ENCODE measurements at places on chromosomes 7 and 10.
A peak's percentile ranks its signal among the peaks of the same experiment; 100 is the strongest.

GRCh38 chr7:82567356-82567755 is 123.8 kb upstream of the CACNA2D1 start:
- no peak for DNase-seq

- no peak for DNase-seq
Measured at GRCh38 chr10:118028619-118029018, 18.1 kb downstream of the RAB11FIP2 start.

DNA sequence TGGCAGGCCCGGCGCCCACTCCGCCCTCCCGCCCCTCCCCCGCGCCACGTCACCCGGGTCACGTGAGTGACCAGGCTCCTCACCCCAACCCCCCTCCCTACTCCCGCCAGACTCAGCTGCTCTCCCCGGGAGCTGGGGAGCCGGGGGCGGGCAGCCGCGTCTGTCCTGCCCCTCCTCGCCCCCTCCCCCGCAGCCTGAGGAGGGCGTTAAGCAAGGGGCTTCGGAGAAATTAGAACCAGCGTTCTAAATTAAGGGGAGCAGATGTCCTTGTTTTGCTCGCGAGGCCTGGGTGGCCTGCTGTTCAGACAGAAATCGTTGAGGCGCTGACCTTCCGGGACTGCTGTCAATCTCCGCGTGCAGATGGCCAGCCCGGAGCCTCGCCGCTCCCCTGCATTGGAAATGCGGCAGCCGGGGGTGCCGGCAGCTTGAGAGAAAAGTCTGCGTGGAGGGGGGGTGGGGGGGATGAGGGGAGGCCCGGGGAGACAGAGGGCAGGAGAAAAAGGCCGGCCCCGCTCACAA is 102.2 kb upstream of the ZNF438 start:
- DNase-seq, result peak; percentile 53

DNA sequence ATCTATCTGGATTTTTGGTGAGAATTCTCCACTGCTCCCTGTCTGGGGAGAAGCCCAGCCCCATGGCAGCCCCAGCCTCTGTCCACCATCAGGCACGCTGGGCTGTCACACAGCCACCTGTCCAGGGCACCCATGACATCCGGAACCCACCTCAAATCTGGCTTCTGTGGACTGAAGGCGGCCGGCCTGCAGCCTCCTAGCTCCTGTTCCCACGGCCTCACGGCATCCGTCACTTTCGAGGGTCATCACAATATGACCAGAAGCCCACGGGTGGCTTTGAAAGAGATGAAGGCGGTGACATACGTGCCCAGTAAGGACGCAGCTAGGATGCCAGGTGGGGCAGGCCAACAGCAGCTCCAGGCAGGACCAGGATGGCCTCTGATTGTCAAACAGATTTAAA is 140.9 kb downstream of the PTPRN2 start:
- DNase-seq, result no peak

GRCh38 chr10:69048103-69048502 is 39.8 kb upstream of the SRGN start:
- DNase-seq, result peak; percentile 39

DNA sequence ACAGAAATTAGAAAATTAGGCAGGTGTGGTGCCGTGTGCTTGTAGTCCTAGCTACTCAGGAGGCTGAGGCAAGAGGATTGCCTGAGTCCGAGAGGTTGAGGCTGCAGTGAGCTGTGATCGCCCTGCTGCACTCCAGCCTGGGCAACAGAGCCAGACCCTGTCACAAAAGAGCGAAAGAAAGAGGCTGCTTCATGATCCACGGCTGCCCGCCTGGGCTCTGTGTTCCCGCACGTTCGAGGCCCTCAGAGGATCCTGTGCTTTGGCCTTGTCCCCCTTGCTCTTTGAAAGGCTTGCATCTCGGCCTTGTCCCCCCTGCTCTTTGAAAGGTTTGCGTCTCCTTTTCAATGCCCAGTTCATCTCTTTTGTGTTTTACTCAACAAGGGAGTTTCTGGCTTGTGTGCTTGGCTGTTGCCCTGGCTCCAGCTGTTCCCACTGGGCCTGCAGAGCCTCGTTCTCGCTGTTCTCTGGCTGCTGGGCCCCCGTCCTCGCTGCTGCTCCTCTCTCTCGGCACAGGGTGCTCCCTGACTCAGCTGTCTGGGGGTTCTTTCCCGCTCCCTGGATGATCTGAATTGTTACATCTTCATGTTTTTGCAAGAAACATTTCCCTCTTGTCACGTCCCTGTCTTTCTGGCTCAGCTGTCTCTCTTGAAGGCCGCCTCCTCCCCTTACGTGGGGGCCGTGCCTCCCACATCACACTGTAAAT is 45.1 kb upstream of the INPP5A start:
- no peak for DNase-seq

DNA sequence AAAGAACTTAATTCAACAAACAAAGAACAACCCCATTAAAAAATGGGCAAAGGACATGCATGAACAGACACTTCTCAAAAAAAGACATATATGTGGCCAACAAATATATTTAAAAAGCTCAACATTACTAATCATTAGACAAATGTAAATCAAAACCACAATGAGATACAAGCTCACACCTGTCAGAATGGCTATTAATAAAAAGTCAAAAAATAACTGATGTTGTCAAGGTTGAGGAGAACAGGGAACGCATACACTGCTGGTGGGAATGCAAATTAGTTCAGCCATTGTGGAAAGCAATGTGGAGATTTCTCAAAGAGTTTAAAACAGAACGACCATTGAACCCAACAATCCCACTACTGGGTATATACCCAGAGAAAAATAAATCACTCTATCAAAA is 19.1 kb downstream of the ZFAND4 start:
- DNase-seq, result no peak

DNA sequence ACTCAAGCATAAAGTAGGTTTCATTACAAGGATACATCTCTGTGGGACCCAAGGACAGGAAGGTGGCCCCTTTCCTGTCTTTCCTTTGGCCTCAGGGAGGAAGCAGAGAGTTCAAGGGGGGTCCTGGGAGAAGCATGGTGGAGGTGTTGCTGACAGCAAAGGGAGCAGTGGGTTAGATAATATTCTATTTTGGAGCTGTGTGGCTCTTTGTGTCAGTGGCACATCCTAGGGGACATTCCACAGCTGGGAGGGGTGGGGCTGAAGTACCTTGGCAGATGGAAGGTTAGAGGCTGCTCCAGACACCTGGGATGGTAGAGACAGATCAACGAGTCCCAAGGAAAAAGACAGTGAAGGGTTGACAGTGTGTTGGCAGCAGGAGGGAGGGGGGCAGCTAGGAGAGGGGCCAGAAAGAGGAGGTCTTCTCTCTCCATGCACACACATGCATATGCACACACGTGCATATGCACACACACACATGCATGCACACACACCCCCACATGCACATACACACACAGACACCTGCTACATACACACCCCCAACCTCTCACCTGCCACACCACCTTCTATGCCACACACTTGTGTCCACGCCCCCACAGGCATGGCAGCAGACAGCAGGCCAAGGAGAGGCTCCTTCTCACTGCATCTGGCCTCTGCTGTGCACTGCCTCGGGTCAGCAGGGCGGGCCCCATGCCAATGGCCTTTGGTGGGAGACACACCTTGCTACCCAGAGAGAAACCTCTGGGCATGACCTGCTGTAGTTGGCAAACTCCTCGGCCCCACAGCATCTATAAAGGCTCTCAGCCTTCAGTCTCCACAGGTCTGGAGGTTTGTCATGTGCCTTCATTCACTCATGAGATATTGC is 5.6 kb upstream of the POLD2 start:
- no peak for DNase-seq

- no peak for DNase-seq
Measured at GRCh38 chr10:16565604-16566003, 43.9 kb upstream of the C1QL3 start.

GRCh38 chr10:80540136-80540535 is 2.4 kb downstream of the SH2D4B start:
- no peak for DNase-seq

DNA sequence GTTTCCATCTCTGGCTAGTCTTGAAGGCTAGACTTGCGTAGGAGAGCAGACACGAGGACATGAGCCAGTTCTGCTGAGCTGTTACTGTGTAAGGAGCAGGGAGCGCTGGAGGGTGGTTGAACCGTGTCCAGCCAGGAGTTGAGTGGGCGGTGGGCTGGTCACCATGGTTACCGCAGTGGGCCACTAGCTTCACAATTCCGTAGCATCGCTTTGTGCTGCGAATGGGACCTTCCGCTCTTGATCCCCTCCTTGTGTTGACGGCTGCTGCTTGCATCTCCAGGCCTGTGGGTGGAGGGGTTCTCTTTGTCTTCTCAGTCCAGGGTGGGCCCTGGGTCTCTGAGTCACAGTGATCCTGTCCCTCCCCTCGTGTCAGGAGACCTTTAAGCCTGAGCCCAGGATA is 49.4 kb upstream of the OCM start:
- no peak for DNase-seq

GRCh38 chr7:2978408-2978807 is 65.3 kb downstream of the CARD11 start:
- DNase-seq, result peak; percentile 88

GRCh38 chr10:17958049-17958448 is 6.3 kb downstream of the SLC39A12 start:
- DNase-seq, result no peak

DNA sequence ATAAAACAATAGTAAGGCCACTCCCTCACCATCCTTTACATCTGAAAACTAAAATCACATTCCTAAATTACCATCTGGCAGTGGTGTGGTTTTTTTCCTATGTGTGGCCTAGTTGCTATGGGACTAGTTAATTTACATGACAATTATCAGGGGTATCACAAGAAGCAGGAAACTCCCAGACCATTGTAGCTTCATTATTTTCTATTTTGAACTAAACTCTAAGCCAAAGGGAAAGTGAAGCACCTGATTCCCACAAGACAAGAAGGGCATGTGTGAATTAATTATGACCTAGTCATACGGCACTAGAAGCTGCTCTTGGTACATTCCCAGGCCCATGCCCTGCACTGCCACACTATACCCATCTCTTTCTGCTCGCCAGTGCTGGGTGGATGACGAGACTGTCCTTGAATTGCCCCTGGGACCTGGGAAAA is 103.4 kb downstream of the ATXN7L1 start:
- no peak for DNase-seq

GRCh38 chr7:4233146-4233545 is 448.9 kb upstream of the FOXK1 start:
- DNase-seq, result no peak

DNA sequence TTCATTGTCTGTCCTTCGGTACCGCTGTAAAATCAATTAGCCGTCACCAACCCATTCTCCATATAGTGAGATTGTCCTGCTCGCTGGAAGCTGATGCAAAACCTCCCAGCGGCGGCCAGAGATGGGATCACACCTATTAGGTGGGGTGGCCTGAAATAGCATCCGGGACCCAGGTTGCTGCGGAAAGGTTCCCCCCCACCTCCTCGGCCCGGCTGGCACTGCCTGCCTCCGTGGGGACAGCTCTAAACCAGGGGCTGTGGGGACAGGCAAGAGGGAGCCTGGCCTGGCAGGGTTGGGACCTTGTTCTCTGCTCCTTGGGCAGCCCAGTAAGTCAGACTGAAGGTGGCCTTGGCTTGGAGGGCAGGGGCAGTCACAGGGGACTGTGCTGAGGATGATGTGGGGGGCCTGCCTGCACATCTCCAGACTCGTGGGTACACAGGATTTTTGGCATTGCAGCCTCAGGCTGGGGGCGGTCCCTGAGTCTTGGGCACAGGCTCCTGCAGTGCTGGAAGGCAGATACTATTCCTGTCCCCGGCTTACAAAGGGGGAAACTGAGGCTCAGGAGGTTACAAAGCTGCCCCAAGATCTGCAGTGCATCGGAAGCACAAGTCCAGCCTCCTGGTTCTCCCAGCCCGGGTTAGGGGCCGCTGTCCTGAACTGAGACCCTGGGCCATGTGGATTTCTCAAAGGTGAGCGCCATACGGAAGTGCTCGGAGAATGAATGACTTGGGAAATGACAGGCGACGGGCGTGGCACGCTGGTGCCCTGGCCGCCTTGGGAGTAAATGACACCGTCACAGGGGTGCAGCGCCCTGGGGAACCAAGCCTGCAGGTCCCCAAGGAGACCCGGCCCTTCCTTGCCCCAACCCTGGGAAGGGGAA is 65.6 kb downstream of the UNCX start:
- no peak for DNase-seq

DNA sequence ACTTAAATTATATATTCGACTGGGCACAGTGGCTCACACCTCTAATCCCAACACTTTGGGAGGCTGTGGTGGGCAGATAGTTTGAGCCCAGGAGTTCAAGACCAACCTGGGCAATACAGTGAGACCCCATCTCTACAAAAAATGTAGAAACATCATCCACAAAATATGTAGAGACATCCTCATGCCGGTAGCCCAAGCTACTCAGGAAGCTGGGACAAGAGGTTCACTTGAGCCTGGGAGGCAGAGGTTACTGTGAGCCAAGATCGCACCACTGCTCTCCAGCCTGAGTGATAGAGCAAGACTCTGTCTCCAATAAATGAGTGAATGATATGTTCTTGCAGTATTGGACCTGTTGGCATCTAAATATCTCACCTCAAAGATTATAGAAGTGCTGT is 22.6 kb upstream of the TNS3 start:
- no peak for DNase-seq

GRCh38 chr10:35768731-35769130 is 126.6 kb upstream of the FZD8 start:
- DNase-seq, result no peak

DNA sequence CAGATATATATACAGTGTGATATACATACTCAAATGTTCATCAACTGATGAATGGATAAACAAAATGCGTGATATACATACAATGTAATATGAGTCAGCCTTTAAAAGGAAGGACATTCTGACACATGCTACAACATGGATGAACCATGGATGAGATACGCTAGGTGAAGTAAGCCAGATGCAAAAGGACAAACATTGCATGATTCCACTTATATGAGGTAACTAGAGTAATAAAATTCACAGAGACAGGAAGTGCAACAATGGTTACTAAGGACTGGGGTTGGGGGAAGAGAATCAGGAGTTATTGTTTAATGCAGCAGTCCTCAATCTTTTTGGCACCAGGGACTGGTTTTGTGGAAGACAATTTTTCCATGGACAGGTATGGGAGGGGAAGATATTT is 47.3 kb upstream of the PIK3AP1 start:
- DNase-seq, result no peak

DNA sequence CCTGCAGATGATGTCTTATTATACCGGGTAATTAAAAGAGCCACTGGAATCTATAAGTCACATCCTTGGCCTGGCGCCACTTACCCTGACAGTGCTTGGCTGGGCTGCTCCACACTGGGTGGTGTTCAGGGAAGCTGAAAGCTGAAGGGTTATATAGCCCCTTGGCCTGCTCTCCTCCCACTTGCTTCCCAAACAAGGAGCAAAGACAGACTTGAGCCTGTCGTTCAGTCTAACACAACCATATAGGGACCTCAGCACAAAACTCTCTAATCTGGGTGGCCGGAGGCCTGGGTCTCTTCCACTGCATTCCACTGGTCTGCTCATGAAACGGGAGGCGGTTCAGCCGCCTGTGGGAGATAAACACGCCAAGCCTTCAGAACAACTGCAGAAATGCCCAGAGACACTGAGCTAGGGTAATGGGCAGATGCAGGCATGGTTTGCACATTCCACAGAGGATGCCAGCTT is at the start of gene ACTA2:
Gene ACTA2 (minus strand): TSS at position 127 of the 465 bp plus-strand sequence. CDS start 3,843 bp downstream, outside the sequence.
- DNase-seq, result no peak

GRCh38 chr7:144048648-144049047 is at the start of gene OR2A5:
Gene OR2A5, plus strand, starts transcription at chr7:144048948. Its CDS starts 1,454 bp downstream, at chr7:144050402.
- DNase-seq, result no peak

GRCh38 chr10:71716426-71716825 is 3.2 kb downstream of the C10orf105 start:
- no peak for DNase-seq

- no peak for DNase-seq
Measured at GRCh38 chr10:98169379-98169778, 34.9 kb downstream of the R3HCC1L start.
